ENCODE measurements at places on chromosomes 2 and 18. TPM values are rescaled to one million over a fixed set of nuclear protein-coding genes. Genes with fewer than 3 reads are reported as not detected.

- no peak for DNase-seq
Observed at GRCh38 chr2:38578832-38579231, 23.9 kb downstream of the HNRNPLL start.

DNA sequence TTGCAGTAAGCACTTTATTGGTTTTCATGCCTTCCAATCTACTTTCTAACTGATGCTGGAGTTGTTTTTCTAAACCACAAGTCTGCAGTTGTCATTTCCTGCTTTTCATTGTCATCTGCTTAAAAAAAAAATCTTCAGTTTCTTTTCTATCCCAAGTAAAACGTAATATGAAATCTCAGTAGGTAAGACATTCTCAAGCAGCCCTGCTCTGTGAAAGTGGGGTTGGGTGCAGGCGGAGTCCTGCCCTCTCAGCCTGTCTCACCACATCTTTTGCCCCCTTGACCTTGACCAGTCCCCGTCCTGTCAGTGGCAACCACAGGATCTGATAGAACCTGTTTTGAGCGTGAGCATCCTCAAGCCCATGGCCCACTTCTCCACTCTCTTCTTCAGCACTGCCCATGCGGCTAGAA lies 80.0 kb upstream of the CPO start:
- DNase-seq = no peak

Gene OTOS
- not detected for total RNA-seq

DNA sequence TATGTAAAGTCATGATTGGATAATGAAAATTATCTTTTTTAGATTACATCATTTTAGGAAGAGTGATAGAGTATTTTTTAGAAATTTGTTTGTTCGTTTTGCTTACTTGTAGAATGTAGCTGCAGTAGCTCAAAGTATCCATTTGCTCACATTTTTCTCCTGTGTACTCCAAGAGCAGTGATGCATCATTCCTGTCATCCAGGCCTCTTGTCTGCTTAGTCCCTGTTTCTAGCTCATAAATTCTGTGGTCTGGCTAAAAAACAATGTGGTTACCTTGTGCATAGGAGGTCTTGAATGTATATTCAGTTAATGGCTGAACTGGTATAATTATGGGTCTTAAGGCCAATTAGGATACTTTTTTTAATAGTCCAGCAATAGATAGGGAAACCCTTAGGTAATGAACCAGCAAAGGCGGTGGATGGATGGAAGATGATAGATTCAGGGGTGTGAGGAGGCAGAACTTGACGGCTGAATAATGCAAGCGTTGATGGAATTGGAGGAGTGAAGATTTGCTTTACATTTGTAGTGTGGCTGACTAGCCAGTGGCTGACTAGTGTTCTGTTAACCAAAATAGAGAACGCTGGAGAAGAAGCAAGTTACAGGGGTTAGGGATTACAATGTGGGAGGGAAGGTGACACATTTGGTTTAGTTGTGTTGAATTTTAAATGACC lies 145.0 kb downstream of the ZNF407 start:
- no peak for DNase-seq

DNA sequence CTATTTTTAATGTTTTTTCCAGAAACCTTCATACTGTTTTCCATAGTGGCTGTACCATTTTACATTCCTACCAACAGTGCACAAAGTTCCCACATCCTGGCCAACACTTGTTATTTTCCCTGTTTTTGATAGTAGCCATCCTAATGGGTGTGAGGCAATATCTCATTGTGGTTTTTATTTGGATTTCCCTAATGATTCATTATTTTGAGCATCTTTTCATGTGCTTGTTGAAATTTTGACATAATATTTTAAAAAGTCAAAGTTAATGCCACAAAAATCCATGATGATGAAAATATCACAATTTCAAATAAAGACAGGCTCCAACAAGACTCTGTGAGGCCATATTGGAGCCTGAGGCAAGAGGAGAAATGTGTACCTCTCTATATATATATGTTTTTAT lies 50.2 kb downstream of the VWA3B start:
- no peak for DNase-seq

Gene C2orf72
- total RNA-seq = 2.0 TPM

Gene LYG2
- total RNA-seq = not detected

Gene SLC38A11
- not detected for total RNA-seq

GRCh38 chr2:181319286-181319685 lies 137.9 kb upstream of the ITGA4 start:
- DNase-seq = no peak

Gene DSG1
- total RNA-seq = not detected

GRCh38 chr18:10051877-10052631 lies 138.2 kb downstream of the VAPA start:
- peak; percentile 61 for DNase-seq

Gene TPO
- not detected for total RNA-seq

GRCh38 chr2:85188852-85189251 lies 55.7 kb downstream of the TCF7L1 start:
- no peak for DNase-seq

DNA sequence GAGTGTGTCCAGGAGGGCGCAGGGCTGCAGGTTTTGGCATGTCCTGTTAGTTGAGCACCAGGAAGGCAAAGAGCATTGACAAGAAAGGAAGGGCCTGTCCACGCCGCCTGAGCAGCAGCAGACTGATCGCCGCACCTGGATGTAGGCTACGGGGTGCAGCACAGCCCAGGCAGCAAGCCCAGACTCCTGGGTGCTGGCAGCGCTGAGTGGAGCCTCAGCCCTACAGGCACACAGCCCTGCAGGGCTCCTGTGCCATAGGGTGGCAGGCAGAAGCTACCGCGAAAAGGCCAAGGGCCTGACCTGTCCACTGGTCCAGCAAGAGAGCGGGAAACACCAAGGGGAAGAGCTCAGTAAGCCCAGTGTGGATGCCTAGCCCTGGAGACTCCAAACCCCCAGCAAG lies 198.0 kb downstream of the HDAC4 start:
- no peak for DNase-seq

Gene MALT1
- total RNA-seq = 16.7 TPM

DNA sequence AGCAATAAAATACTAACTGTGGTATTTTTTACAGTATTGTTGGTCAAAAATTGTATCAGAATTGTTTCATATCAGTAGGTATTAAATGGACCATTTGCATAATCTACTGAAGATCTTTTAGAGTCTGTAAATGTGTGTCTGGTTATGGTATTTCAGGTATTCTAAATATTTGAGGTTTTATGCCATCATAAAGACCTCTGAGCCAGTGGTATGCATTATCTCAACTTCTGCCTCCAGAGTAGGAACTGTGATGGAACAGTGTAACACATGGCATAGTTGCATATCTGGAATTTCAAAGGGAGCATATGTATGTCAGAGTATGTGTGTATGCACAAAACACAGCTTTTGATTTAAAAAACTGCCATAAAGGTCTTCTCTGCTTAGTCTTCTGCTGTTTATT lies 15.4 kb downstream of the GREB1L start:
- DNase-seq = no peak

DNA sequence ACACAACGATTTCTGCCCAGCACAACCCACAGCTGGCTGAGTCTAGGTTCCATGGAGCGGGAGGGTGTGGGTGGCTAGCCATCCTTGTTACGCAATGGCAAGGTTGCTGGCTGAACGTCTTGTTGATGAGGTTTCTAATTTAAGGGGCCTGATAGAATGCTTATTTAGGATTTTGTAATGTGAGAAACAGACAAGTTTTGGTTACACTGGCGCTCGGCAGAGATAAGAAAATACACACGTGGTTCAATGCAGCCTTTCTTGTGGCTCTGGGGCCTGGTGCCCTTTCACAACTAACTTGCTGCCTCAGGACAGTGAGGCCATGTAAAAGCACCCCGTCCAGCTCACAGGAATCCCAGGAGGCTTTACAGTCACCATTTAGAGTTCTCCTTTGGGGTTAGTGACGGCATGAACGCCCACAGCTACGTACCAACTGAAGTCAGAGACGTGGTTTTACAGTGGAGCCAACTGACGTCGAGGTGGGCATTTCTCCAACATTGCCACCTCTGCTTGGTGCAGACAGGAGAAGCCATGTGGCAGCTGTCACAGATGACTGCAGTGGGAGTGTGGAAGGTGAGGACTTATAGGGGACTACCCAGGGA lies 29.7 kb upstream of the PIEZO2 start:
- DNase-seq = no peak

DNA sequence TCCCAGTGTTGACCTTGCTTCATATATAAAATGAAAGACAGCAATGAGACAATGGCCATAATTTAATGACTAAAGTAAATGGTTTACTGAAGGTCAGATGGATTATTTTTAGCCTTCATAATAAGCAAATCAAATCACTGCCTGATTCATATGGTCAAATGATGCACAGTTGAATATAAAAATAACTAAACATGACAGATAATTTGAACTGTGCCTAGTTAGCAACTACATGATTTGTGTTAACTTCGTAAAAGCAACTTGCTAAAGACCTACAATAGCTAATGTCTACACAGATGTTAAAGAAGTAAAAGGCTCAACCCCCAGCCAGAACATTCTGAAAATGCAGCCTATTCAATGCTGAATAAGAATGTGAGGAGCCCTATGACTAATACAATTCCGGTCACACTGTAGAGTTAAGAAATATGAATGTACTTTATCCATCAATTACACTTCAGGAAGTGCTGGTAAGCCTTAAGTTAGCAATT lies 590.8 kb upstream of the CDH2 start:
- no peak for DNase-seq

Gene ZEB2
- total RNA-seq = 71.9 TPM

Gene MC5R
- not detected for total RNA-seq

DNA sequence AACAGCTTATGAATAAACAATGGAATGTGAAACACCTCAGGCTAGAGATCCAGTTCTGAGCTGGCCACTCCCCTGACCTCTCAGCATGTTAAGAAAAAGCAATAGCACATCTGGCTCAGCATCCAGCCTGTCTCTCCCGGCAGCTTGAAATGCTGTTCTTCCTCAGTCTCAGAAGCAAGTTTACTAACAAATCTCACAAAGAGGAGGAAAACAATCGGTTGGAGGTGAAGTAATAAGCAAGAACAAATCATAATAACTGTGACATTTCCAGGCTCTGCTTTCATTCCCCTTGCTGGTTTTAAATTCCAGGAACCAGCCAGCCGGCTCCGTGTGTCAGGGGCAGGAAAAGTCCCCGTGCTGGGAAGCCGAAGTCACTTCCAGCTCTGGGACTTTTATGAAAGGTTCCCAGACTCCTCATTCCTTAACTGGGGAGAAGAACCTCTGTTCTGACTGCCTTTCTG lies 133.9 kb upstream of the ARL4C start:
- DNase-seq = no peak

GRCh38 chr18:50507120-50507590 lies 52.7 kb upstream of the MAPK4 start:
- peak; percentile 68 for DNase-seq

GRCh38 chr2:152396763-152397162 lies 61.8 kb downstream of the FMNL2 start:
- no peak for DNase-seq

Gene SMIM21
- total RNA-seq = not detected

GRCh38 chr2:17583646-17584045 lies 43.1 kb downstream of the VSNL1 start:
- DNase-seq = no peak

Gene GATA6
- total RNA-seq = 2.1 TPM

GRCh38 chr2:99444222-99444621 lies 45.6 kb downstream of the REV1 start:
- DNase-seq = no peak

Gene CDH2
- 0.24 TPM for total RNA-seq

Gene PRPF40A
- 108 TPM for total RNA-seq

DNA sequence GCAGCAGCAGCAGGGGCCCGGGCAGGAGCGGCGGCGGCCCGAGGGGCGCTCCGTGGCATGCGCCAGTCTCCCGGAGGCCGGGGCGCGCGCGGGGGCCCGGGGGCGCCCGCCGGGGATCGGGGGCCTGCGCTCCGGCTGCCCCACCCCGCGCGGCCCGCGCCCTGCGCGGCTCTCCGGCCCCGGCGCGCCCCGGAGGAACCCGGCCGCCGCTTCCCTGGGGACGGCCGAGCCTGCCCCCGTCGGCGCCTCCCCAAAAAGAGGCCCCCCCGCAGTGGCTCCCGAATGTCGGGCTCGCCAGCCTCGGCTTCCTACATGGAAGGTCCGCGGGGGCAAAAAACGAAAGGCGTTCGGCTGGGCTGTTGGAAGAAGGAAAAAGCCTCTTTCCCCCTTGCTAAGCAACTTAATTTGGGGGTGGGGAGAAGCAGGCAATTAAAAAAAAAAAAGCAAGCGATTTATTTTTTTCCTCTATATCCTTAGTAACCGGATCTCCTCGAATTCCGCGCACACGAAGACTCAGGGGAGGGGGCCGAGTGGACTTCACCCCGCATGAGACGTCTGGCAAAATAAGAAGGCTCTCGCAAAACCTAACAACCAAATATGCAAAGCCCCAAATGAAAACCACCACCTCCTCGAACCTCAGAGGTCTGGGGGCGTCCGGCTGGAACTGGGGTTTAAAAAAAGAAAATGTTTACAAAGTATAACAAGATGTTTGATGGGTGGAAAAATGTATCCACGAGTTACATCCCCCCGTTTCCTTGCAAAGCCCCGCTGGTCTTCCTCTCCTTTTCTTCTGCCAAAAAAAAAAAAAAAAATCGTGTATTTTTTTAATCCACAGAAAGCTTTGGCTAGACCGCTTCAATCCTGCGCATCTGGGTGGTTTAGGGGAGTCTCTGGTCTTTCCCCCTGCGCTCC lies at the start of gene SMAD7:
SMAD7 (minus strand) TSS at position 430 of the 912 bp plus-strand sequence. CDS start 541 bp downstream, outside the sequence.
- no peak for DNase-seq

Gene UGT1A8
- not detected for total RNA-seq

GRCh38 chr2:83022631-83023210 lies 1436.4 kb downstream of the SUCLG1 start:
- DNase-seq = no peak

DNA sequence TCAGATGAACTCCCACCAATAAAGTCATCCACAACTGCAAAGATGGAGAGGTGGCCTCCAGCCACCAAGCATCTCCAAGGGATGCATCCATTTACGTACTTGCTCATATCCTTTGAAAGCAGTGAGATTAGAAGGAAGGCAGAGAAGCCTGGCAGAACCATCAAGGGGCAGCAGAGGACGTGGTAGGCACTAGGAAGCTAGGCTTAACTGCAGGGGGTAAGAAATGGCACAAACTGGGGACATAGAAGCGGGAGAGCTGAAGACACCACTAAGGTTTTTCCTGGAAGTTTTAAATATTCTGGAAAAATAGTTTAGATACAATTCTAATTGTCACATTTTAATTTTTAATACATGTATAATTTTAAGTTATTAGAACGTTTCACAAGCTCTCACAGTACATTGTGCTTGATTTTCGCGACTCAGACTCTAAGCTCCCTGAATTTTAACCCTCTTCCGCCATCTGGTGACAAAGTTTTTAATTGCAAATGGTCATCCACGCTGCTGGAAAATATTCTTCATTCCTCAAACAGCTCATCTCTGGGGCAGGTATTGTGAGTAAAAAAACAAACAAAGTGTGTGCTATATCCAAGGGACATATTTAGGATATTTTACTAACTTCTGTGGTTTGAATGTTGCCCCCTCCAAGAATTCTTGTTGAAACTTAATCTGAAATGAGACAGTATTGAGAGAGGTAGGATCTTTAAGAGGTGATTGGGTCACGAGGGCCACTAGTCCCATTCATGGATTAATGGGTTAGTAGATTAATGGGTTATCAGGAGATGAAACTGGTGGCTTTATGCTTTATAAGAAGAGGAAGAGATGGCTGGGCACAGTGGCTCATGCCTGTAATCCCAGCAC lies 1.6 kb upstream of the PSTPIP2 start:
- peak; percentile 72 for DNase-seq

GRCh38 chr2:159859583-159859982 lies 61.6 kb upstream of the CD302 start:
- DNase-seq = no peak

Gene CD8B2
- total RNA-seq = not detected

Gene SPR
- 200 TPM for total RNA-seq

Gene ARPC2
- 196 TPM for total RNA-seq

- DNase-seq = no peak
Observed at GRCh38 chr2:27980242-27980641, 89.7 kb downstream of the BABAM2 start.

Measured in SK-MEL-5 (cell line).